ENCODE measurements at places on chromosomes 13 and 19.

DNA sequence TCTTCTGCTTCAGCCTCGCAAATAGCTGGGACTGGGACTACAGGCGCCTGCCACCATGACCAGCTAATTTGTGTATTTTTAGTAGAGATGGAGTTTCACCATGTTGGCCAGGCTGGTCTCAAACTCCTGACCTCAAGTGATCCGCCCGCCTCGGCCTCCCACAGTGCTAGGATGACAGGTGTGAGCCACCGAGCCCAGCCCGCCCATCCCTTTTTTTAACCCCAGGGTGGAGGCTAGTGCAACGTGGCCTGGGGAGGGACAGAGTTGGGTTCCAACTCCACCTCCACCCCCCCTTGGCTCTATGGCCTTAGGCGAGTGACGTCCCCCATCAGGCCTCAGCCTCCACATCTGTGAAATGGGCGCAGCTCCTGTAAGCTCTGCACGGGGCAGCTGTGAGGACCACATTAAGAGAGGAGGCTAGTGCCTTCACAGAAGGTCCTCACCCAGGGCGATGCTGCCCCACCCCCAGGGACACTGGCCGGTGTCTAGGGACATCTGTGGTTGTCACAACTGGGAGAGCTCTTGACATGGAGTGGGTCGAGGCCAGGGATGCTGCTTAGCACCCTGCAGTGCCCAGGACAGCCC, 37.7 kb downstream of the SMIM24 start:
- no peak for DNase-seq

DNA sequence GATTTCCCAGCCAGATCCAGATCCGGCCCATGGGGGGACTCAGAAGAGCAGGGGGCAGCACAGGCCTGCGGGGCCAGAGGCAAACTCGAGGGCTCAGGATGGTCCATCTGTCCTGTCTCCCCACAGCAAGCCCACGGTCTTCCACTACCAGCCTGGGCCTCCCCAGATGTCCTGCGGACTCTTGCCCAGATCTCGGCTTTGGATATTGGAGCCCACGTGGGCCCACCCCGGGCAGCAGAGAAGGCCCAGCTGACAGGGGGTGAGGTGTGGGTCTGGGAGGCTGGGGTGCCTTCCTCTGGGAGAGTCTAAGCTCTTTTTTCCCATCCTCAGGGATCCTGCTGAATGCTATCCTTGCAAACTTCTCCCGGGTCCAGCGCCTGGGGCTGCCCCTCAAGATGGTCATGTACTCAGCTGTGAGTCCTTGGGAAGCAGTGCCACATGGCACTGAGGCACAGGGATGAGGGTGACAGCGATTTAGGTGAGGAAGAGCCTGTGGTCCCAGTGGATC, 3.4 kb downstream of the ACP4 start:
- DNase-seq = no peak

DNA sequence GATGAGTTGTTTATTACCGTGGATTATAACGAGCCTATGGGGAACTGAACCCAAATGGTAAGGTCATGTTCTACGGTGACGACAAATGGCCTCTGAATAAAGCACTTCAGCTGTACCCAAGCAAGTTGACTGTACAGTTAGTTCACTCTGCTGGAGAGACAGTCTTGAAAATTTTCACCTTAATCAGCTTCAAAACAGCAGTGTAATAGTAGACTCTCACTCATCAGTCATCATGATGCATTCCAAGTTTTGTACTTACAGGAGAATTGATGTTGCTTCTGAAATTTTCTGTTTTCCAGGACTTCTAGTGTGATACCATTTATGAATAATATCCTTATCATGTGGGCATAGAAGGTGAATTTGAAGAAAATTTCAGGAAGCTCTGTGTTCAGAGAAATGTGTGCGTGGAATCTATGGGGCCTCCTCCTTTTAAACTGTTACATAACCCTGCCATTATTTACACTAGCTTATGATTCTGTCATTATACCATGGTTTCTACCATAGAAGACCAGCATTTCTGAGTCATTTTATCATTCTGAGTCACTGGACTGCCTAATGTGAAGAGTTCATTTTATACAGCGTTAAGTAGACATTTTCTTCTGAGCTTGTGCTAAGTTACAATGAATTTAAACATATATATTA, 96.9 kb downstream of the WDFY2 start:
- no peak for DNase-seq

DNA sequence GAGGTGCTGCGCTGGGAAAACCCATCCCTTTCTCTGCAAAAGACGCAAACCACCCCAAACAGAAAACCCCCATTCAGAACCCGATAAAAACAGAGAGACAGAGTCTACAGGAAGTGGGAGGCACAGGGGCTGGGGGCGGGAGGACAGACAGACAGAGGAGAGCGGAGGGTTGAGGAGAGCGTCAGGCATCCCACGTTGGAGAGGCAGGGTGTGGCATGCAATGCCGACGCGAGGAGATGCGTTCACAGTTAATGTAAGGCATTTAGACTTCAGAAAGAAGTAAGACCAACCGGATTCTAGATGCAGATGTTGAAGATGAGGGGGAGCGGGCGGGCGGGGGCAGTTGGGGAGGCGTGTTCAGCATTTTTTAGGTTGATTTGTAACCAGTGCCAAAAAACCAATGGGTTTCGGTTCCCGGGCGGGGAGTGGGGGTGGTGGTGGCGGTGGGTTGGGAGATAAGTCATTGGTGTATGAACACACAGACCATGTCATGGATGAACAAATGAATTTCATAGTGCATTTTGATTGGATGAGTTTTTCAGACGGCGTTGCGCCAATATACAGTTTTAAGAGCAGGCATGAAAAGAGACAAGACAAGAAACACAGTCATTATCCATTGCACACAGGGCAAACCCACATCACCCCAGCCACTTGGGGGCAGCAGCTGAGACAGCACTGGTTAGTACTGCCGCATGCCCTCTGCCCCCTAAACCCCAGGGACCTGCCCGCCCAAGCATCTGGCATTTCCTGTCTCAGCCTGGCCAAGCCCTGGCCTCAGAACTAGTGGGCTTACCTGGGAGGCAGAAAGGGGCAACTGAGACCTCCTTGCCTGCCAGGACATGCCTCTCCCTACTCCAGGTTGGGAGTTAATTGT, 91.3 kb downstream of the IER2 start:
- DNase-seq = no peak

DNA sequence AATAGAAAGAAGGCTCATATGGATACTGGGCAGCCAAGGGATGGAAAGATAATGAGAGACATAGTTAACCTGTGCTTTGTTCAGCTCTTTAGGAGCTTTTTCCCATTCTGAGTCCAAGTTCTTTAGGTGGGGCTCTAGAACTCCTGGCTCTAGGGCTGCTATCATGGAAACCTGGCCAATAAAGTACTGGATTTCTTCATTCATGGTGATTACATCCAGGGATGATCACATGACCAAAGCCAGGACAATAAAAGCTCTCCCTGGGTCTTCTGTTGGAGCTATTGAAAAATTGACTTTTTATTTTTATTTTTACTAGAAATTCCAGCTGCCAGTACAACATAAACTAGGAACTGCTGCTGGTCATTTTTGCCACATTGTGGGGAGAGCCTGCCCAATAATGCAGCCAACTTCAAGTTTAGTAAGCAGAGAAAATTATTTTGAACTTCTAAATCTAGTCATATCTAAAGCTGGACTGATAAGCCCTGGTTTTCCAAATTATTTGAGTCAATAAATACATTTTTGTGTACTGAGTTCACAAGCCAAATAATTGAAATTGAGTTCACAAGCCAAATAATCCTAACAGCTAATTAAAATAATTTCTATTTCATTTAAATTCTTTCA, 224.9 kb upstream of the STARD13 start:
- DNase-seq = no peak

- no peak for DNase-seq
Observed at GRCh38 chr13:46721054-46721453, 75.9 kb downstream of the ESD start.

DNA sequence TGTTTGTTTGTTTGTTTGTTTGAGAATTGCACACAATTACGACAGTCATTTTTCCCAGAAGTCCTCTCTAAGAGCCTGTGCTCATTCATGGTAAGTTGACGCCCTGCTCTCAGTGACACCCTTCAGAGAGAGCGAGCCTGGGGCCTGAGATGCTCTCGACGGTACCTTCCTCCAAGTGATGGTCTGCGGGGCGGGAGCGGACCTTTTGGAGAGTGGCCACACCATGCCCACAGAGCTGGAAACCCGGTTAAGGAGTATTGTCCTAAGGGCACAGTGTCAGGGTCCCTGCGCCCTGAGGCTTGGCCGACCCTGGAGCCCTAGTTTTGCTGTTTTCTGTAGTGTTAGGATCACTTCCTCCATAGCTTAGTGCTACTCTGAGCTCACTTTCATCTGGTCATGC, 3.6 kb downstream of the POP4 start:
- no peak for DNase-seq

- DNase-seq = peak; percentile 34
Observed at GRCh38 chr19:4866595-4867424, 657 bp downstream of the PLIN3 start.

- no peak for DNase-seq
Observed at GRCh38 chr19:15216363-15216762, 15.6 kb upstream of the NOTCH3 start.

DNA sequence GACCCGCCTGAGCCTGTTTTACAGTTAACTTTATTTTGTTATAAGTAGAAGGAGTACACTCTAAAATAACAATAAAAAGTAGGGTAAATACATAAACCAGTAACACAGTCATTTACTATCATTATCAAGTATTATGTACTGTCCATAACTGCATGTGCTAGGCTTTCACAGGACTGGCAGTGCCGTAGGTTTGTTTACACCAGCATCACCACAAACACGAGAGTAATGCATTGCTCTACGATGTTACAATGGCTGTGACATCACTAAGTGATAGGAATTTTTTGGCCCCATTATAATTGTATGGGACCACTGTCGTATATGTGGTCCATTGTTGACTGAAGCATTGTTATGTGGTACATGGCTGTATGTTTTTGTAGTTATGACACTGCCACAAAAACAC, 41.3 kb upstream of the SLC7A9 start:
- no peak for DNase-seq

Data from GDM1 (cell line).